ENCODE measurements at places on chromosomes 16 and 17.

- DNase-seq, result no peak
Observed at GRCh38 chr16:49932946-49933345, 77.0 kb upstream of the ZNF423 start.

DNA sequence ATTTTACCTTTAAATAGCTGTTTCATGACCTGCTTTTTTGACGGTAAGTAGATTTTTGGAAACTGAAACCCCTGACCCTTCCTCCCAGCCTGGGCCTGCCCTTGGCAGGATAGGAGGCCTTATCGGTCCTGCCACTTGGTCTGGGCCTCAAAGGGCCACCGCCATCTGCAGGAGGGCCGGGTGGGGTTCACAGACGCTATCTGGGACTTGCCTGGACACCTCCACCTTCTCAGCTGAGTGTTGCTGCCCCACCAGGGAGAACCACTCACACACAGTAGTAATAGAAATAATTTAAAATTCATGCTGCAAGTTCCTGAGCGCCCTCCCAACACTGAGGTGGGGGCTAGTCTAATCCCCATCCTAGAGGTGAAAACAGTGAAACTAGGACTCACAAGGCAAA, 4.6 kb upstream of the NPRL3 start:
- DNase-seq, result no peak

DNA sequence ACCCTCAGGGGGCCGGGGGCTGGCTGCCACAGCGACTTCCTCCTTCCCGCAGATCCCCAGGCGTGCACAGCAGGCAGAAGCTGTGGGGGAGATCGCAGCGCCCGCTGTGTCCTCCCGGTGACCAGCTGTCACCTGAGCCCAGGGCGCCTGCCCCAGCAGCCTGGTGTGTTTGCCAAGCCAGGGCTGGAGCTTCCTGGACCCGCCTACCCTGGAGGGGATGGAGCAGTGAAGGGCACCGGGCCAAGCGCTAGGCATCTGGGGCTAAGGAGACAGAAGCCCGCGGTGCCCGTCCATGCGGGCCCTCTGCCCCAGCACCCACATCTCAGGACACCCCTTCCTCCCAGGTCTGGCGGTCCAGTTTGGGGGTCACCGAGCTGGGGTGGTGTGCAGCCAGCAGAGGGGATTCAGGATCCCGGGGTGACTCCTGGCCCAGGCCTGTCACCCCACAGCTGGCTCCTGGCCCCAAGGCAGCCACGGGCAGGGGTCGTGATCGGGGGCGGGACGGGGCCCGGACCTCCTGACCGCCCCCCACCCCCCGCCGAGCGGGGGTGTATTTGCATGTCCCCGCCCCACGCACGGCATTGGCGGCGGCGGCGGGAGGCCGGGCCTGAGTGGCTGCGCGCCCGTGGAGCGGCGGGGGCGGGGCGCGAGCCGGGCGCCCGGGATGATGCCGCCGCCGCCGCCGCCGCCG, at the start of gene RAB26:
Gene RAB26, plus strand, starts transcription at position 645 of the 691 bp plus-strand sequence. CDS start 159 bp downstream, outside the sequence.
- DNase-seq, result peak; percentile 88

DNA sequence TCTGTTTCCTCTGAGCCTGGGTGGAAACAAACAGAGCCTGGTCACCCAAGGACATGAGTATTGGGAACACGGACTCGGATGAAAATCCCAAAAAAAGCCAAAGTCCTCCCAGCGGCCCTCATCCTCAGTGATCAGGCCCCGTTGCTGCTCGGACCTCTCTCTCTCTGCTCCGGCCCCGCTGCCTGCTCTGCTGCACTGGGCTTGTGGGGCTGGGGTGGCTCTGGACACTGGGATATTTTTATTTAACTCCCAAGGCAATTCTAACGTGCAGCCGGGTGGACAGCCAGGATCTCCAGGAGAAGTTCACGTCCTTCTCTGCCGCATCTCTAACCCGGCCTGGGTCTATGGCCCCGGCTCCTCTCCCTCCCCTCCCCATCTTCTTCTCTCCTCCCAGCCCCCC, 280.9 kb upstream of the TNRC6C start:
- no peak for DNase-seq

DNA sequence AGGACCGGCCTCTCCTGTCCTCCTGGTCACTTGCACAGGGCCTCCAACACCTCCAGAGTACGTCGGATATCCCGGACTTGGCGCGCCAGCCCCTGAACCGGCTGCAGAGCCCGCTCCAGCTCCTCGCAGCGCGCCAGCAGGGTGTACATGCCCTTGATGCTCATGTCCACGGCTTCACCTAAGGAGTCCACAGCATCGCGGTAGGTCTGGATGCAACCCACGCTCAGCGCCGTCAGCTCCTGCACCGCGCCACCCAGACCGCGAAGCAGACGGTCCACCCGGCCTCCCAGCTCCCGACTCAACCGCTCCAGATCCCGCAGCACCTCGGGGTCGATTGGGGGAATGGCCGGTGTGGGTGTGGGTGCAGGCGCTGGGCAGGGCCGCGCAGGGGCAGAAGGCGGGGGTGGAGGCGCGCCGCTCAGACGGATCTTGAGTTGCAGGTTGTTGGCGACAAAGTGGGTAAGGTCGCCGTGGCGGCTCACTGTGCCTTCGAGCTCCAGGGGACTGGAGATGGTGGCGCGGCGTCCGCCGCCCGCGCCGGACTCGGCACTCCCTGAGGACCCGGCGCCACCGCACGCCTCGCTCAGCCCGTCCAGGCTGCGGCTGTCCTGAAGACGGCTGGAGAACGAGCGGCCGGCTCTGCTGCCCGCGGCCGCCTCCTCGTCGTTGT, 804 bp downstream of the BORCS6 start:
- DNase-seq, result peak; percentile 77

GRCh38 chr17:36049643-36050042, 14.4 kb upstream of the CCL18 start:
- DNase-seq, result no peak

DNA sequence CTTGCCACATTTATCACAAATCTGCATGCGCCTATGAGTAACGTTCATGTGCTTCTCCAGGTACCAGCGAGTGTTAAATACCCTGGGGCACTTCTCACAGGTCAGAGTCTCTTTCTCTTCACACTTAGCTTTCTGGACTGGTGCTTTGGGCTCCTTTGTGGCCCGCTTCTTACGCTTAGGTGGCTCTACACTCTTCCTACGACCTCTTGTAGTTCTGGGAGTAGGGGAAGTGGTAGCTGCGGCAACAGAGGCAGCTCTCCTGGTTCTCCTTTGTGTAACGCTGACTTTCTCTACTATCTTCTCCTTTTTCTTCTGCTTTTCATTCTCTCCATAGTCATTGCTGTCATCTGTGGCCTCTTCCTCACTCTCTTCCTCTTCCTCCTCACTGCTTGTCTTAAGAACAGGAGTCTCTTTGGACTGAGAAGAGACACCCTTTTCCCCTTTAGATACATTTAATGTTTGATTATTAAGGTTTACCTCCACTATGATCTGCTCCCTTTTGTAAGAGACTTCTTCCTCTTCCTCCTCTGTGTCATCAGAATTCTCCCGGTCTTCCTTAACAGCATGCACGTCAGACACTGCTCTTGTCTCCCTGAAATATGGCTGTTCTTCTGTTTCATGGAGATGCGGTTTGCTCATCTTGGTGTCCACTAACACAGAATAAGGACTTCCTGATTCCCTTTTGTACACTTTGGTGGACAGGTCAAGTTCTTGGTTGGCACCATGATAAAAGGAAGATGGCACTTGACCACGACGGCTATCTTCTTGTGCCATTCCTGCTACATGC, 45.0 kb downstream of the ZNF652 start:
- no peak for DNase-seq
